Kidney (tissue), 22 donors: ENCODE measurements at places on chromosomes 12 and 14. TPM values are rescaled to one million over a fixed set of nuclear protein-coding genes. Genes with fewer than 3 reads are reported as not detected.

The ANO2 gene
- polyA plus RNA-seq = 0.34 TPM

The GTF2A1 gene
- 4.7 TPM for polyA plus RNA-seq

The ESRRB gene
- 19.1 TPM for polyA plus RNA-seq

DNA sequence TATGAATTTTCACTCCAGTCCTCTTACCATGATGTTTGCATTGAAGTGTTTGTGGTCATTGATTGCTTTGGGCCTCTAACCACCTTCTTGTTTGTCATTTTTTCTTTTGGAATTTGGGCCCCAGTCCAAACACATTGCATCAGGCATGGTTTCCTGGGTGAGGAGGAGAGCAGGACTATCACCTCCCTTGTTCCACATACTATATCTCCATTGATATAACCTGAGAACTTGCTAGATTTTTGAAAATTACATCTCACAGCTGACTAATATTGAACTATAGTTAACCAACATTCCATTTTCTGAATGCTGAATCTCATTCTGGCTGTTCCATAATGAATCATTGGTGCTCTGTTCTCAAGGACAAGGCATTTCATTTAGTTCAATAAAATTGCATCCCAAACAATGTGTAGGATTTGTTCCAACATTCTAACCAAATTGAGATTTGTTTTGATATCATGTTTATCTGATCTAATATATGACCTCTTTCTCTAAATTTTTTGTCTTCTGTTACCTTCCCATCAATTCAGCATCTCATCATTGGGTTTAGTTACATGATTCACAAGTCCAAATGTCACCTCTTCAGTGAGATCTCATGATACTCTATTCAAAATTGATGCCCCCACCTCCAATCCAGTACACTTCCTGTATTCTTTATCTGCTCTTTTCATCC lies 329.0 kb downstream of the ZFP36L1 start:
- no peak for DNase-seq

DNA sequence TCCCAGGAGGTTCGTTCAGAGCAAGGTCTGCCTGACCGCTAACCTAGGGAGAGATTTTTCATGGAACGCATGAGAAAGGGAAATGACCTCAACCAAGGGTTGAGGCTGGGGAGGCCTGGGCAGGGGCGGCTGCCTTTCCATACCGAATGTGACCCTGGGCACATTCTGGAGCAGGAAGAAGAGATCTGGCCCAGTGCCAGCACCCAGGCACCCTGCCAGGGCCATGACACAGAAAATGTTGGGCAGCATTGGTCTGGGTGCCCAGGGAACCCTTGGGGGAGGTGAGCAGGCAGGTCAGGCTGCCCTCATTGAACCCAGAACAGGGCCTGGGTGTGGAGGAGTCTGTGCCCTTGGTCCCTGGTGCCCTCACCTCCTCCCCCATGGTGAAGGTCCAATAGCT lies 106.8 kb downstream of the CALM1 start:
- DNase-seq = peak; percentile 79

DNA sequence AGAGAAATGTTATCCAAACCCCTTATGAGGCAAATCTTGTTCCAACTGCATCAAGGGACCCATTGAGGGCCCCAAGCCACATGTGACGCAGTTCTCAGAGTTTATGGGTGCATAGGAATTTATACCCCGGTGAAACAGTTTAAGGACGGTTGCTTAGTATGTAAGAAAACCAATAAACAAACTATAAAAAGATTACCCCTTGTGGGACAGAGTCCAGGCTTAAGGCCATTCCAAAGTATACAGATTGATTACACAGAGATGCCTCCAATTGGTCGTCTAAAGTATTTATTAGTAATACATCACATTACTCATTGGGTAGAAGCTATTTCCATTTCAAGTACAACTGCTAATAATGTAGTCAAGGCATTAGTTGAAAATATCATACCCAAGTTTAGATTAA lies 885.0 kb upstream of the MDGA2 start:
- DNase-seq = no peak

DNA sequence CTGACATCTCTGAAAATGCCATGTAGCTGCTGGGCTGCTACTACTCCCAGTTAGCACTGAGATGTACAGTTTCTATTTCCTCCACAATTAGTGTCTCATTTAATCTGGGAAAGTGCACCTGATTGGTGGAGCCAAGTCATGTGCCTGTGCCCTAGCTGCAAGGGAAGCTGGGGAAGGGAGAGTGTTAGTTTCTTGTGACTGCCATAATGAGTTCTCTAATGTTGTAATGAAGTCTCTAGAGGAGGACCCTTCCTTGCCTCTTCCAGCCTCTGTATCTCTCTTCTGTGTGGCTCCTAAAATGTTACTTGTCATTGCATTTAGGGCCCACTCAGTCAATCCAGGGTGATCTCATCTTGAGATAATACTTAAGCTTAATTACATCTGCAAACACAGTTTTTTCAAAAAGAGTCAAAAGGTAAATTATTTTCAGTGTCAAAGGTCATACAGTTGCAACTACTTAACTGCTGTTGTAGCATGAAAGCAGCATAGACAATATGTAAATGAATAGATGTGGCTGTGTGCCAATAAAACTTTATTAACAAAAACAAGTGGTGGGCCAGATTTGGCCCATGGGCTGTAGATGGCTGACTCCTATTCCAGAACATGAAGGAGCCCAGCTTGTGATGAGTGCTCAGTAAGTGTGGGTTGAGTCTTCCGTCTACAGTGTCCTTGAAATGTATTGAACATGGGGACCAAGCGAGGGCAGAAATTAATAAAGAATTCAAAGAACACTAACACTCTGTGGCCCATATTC lies 137.2 kb upstream of the MAP1LC3B2 start:
- DNase-seq = no peak

DNA sequence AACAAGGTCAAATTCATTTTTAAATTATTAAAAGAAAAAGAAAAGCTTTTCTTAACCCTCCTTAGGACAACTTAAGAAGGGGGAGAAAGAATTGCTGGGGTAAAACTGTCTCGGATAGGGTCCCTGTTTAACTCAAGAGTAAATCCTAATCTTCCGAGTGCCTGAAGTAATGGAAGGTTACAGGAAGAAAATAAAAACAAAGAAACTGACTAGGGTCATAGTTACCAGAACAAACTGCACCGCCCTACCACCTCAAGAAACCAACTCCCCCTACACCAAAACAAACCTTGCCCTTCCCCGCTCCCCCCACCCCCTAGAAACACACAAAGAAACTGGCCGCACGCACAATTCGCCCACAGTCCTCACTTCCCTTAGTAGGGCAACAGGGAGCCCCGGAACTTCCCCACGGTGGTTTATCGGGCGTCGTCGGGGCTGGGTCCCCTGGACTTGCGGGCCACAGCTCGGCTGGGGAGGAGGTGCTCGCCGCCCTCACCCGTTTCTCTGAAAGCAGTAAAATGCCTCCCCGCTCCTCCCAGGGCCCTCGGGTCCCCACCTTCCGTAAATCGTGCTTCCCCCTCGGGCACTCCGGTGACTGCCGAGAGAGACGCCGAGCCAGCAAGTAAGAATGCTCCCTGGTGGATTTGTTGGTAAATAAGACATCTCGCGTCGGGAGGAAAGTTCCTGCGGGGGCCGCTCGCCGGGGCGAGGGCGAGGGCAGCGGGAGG lies 2.4 kb downstream of the SINHCAF start:
- DNase-seq = no peak

GRCh38 chr14:106390947-106391346 lies 864.6 kb downstream of the TMEM121 start:
- DNase-seq = no peak

DNA sequence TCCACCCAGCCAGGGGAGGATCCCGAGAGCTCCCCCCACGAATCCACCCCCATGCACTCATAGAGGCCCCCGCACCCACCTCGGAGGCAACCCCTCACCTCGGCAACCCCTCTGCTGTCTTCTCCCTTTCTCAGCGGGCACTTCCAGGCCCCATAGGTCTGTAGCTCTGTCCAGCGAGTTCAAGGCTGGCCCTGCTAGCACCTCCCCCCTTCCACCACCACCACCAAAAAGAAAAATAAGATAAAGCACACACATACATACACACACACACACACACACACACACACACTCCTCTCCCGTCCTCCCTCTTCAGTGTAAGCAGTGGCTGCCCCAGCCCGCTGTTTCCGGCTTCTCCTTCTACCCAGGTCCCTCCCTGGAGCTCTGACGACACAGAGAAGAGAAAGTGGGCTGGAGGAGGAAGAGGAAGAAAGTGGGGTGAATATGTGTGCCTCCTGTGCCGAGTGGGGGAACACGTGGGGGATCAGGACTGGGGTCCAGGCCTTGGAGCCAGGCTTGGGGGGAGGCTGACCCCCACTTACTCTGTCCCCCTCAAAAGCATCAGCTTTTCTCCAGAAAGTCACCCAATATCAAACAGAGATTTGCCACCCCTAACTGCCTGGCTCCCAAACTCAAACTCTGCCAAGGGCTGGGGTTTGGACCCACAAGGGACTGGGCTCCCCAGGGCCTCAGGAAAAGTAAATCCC lies at the start of gene STAT6:
STAT6 (minus strand) TSS at position 332 of the 704 bp plus-strand sequence. CDS start 3,084 bp downstream, outside the sequence.
- peak; percentile 88 for DNase-seq

DNA sequence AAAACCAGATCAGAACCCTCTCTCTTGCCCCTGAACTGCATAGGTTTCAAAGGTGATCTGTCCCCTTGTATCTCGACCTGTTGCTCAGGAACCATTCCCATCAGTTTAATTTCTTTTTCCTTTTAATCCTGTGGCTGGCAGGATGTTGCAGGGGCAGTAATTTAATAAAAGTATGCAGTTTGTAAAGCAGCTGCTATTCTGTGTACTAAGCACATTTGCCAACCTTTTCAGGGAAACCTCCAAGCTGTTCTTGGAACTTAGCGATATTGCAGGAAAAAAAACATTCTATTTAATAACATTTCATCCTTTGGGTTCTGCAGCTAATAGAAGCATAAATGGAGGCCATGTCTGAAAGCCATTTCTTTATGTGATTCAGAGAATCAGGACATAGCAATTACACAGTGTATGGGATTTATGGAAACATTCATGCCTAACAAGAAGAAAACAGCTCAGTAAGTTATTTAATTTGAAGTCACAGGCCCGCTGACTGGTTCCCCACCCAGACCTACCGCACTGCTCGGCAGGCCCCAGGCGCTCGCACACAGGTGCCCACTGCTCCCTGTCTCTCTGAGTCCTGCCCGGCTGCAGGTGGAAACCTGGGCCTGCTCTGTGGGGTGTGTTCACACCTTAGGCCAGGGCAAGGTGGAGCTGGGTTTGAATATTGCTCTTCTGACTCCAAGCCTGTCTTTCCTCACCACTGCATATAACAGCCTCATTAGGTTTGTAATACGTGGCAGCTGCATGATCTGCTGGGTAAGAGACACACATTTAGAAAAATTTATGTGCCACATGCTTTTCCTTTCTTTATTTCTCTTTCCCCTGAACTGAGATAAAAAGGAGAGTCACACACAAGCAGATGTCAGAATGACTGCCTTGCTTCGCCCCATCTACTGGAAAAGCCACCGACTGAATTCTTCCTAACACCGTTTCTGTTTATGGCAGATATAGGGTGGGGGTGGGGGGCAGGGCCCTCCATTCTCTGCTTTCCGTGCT lies 119.7 kb downstream of the SLC25A47 start:
- no peak for DNase-seq

DNA sequence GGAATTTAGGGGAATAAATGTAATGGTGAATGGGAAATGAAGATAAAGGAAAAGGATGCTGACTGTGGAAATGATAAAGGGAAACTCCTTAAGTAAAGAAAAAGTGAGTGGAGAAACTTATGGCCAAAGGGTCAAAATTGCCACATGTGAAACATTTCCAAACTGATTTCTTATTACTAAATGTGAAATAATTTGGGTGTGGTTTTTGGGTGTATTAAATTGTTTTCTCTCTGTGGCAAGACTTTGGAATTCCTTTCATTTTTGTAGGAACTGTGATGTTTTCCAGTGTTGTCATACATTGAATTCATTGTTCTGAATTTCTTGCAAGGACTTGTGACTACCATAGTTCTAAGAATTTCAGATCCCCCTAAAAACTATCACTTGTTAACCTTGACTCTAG lies 1891.5 kb upstream of the SEL1L start:
- DNase-seq = no peak

DNA sequence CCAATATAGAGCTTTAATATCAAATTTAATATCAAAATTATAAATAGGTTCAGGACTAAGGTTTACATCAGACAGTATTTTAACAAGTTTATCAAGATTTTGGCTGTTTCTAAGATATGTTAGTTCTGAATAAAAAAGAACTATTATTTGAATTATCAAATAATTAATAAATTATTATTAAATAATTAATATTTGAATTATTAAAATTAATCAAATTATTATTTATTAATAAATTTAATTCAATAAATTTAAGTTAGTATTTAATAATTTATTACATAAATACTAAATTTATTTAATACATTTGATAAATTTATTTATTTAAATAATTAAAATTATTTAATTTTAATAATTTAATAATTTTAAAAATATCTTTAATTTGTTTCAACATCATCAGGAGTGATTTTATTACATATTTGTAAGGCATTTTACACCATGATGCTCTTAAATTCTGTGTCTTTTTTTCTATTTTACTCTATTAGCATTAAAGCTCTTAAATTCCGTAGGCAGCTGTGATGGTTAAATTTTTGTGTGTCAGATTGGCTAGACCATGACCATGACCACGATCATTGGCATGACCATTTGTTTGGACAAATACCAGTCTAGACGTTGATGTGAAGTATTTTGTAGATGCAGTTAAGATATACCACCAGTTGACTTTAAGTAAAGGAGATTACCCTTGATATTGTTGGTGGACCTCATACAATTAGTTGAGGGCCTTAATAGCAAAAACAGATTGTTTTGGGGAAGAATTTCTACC lies 82.6 kb downstream of the BBS10 start:
- no peak for DNase-seq

DNA sequence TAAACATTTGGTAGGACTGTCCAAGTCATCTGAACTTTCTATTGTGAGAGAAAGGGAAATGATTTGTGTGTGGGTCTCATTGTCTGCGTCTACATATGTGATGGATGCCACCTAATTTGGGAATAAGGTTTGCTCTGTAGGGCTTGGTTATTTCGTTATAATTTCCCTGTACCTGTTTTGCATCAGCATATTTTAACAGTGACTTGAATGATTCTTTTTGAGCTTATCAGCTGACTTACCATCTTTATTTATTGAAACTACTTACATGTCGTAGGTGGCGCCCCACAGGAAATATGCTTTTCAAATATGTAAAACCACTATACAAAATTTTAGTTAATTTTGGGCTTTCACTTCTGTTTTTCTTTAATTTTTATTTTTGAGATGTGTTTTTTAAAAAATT lies 56.5 kb upstream of the BCAT1 start:
- DNase-seq = no peak

- peak; percentile 91 for DNase-seq
These were observed 690 bp upstream of the DTX3 start for GRCh38 chr12:57603815-57604453.
